Left cardiac atrium (tissue), 4 donors: ENCODE measurements at places on chromosomes 3 and 15. TPM values are rescaled to one million over a fixed set of nuclear protein-coding genes. Genes with fewer than 3 reads are reported as not detected.

GRCh38 chr3:187747506-187747905 lies 2.2 kb upstream of the BCL6 start:
- DNase-seq = no peak

RASL12 gene
- 53.3 TPM for total RNA-seq

- DNase-seq = no peak
These were observed 10.9 kb downstream of the CTDSPL start for GRCh38 chr3:37872413-37873160.

GRCh38 chr3:105594219-105594618 lies 227.5 kb downstream of the ALCAM start:
- no peak for DNase-seq

DNA sequence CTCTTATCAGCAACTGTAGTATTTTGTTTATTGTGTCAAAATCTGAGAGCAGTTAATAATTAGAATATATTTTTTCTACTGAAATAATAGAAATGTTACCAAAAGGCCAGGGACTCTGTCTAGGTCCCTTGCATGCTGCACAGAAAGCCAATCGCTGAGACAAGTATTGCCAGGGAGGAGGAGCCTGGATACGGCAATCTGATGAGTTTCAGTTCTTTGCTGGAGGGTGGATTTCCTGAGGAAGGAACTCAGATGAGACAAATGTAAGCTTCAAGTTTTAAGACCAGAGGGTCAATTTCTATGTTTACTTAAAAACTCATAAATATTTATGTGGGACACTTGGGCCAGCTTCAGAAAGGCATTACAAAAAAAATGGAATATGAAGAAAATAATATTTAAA lies 252.2 kb downstream of the GABRG3 start:
- no peak for DNase-seq

GRCh38 chr3:135621184-135621920 lies 344.2 kb upstream of the PPP2R3A start:
- DNase-seq = no peak

- no peak for DNase-seq
These were observed 43.6 kb downstream of the HMG20A start for GRCh38 chr15:77464129-77464865.

DNA sequence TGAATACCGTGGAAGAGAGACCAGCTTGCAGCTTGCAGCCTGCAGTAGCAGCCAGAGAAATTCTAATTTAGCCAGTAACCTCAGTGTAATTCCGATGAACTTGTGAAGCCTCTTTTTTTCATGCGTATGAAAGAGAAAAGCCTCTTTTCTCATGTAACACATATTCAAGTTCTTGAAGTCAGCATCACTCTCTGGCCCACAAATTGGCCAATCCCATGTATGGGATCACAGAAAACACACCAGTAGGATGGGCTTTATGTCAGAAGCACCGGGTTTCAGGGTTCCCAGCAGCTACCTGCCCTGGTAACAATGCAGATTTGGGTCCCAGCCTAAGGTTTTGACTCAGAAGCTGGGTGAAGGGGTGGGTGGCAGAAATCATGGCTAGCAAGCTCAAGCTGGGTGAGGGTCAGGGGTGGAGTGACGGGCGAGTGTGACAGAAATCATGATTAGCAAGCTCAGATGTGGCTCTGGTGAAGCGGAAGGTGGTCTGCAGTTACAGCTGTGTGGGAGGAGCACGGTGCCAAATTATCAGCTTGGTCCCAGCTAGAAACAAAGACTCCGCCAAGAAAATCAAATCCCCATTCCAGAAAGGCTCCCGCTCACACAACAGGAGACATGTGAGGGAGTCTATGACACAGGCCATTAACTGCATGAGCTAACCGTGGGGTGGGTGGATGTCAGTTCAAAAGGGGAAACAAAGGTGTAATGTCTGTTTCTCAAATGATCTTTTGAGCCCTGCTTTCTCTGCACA lies 86.6 kb downstream of the SNRK start:
- no peak for DNase-seq

NEK10 gene
- total RNA-seq = 5.1 TPM

EMC7 gene
- 63.9 TPM for total RNA-seq

GRCh38 chr3:146561879-146562278 lies 17.5 kb upstream of the PLSCR1 start:
- no peak for DNase-seq

- no peak for DNase-seq
These were observed 25.2 kb upstream of the CCK start for GRCh38 chr3:42290966-42291714.

ATP13A3 gene
- 86.7 TPM for total RNA-seq

PP2D1 gene
- total RNA-seq = not detected

DNA sequence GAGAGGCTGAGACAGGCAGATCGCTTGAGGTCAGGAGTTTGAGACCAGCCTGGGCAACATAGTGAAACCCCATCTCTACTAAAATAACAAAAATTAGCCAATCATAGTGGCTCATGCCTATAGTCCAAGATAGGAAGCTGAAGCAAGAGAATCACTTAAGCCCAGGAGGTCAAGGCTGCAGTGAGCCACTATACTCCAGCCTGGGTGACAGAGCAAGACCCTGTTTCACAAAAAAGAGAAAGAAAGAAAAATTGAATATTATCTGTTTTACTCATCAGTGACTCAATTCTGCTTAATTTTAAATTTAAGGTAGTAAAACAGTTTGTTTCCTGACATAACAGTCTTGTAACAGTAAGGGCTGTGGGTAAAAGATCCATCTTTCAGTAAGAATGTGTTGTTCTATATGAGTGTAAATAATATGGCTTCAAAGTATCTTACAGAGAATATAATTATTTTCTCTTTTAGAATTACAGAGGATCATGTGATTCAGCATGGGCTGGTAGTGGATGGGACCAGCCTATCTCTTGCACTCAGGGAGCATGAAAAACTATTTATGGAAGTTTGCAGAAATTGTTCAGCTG lies 85.8 kb downstream of the ATP11B start:
- DNase-seq = no peak

DNA sequence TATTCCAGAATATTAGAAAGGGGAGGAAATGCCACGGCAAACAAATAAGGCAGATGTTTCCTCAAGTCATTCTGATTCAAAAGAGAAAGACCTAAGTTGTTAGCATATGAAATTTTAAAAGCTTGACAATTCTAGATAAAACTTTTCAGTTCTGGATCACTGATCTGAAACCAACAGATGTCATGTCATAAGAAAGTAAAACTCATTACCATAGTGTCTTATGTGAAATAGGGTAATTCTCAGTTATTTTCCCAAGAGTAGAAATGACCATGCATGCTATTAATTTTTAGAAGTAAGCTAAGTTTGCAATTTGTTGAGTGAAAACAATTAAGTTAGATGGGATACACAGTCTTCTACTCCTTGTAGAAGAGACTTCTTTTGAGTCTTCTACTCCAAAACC lies 630.3 kb downstream of the NAALADL2 start:
- DNase-seq = no peak

DNA sequence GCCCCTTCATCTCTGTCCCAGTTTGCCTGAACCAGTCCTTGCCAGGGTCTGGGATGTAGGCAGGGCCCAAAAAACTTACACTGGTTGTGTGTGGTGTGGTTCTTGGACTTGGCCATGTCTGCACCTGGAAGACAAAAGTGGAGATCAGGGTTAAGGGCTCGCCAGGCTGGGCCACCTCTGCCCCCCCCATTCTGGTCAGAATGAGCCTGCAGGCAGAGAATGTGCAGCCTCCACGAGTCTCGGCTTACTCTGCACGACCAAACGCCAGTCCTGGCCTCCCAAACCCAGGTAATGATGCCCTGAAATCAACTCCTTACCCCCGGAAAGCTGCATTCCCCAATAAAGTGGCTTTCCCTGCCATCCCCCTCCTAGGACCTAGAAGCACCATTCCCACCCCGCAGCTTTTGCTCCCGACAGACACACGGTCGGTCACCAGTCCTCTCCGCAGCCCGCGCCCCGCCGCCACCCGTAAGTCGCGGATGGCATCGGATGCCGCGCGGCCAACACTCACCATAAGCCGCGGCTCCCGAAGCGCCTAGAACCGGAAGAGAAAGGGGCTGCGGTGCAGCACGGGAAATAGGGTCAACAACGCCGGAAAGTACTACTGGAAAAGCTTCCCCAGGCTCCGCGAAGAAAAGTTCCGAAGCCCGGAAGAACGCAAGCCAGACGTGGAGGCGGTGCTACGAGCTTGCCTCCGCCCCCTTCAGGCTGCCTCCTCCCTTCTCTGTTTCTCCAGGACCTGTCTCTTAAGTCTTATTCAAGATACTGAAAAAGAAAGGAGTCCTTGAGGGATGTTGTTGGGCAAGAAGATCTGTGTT lies at the start of gene RPL29:
Gene RPL29 (minus strand): TSS at position 550 of the 818 bp plus-strand sequence. CDS start 434 bp downstream, at position 116.
- peak; percentile 90 for DNase-seq

DNA sequence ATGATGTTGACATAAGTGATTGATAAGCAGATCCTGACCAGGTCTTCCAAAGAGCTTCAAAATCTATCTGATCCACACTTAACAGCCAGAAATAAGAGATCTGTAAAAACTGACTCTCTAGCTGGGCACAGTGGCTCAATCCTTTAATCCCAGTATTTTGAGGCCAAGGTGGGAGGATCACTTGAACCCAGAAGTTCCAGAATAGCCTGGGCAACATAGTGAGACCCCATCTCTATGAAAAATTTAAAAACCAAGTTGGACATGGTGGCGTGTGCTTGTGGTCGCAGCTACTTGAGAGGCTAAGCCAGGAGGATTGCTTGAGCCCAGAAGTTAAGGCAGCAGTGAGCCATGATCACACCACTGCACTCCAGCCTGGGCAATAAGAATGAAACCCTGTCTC lies 43.6 kb downstream of the PIGB start:
- no peak for DNase-seq

SIN3A gene
- 32.3 TPM for total RNA-seq

KLF15 gene
- 23.8 TPM for total RNA-seq

GRCh38 chr15:31975830-31976229 lies 54.5 kb upstream of the CHRNA7 start:
- no peak for DNase-seq

C2CD4A gene
- total RNA-seq = not detected

- no peak for DNase-seq
These were observed 32.1 kb upstream of the TRPM7 start for GRCh38 chr15:50718700-50719125.

- no peak for DNase-seq
These were observed 222.3 kb downstream of the ZMAT3 start for GRCh38 chr3:178849199-178849910.

GRCh38 chr3:191143224-191143623 lies 55.8 kb upstream of the OSTN start:
- no peak for DNase-seq

PDIA5 gene
- total RNA-seq = 9.0 TPM
